Activated naive CD8-positive, alpha-beta T cell treated with anti-CD3 and anti-CD28 coated beads for 36 hours (primary cell): ENCODE measurements at places on chromosomes 7 and 10.

DNA sequence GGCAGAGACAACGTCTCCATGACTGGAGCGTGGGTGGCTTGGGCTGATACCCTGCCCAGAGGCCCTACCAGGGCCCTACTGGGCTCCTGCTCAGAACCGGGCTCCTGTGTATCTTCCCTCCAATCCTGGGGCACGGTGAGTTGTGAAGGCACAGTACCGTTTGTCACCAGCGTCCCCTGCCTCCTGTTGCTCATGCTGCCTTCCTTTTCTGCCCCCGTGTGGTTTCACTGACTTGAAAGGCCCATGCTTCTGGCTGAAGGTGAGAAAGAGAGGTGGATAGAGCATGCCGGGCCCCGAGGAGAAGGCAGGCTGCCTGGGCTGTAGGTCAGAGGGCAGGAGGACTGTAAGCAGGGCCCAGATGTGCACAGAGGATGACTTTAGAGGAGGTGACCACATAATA is 9.1 kb upstream of the DMBT1 start:
- H3K27me3 ChIP-seq: no peaks in the 10 kb centered on the region
- no peak overlapping the region for H3K27ac ChIP-seq
- H3K4me3 ChIP-seq: no peak overlapping the region
- H3K4me1 ChIP-seq: peaks cover 12% of the 10 kb centered on the region
- H3K36me3 ChIP-seq: no peaks in the 10 kb centered on the region
- peak; percentile 53 for DNase-seq

DNA sequence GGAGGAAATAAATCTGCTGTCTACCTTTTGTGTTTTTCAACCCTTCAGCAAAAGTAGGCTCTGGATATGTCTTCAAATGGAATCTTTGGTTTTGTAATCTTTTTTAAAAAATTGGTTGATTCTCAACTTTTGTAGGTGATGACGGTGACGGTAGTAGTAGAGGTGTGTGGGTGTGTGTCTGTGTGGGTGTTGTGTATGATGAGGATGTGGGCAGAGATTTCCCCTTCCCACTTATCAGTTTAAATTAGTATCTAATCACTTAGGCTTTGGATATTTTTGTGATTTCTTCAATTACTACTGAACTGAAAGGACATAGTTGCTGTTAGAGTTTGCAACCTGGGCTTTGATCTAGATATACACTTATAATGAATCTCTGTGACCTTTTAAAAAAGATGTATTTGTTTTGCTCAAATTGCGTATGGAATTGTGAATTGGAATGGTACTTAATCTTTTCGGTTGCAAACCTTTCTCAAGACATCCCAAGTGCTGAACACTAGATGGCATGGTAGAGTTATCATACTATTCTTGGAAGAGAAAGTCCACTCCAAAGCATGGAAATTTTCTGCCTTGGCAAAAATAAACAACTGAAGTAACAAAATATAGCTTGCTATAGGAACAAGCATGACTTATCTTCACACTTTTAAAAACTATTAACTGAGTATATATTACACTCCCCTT is 51.9 kb upstream of the A1CF start:
- no peak overlapping the region for H3K4me3 ChIP-seq
- peaks cover 12% of the 10 kb centered on the region for H3K27me3 ChIP-seq
- no peaks in the 10 kb centered on the region for H3K36me3 ChIP-seq
- H3K4me1 ChIP-seq: no peaks in the 10 kb centered on the region
- no peak for DNase-seq

- H3K36me3 ChIP-seq: no peaks in the 10 kb centered on the region
- no peak for DNase-seq
- H3K4me3 ChIP-seq: no peak overlapping the region
- no peaks in the 10 kb centered on the region for H3K4me1 ChIP-seq
- peaks cover 7% of the 10 kb centered on the region for H3K27me3 ChIP-seq
Measured at GRCh38 chr7:83457022-83457892, 191.7 kb downstream of the SEMA3E start.

DNA sequence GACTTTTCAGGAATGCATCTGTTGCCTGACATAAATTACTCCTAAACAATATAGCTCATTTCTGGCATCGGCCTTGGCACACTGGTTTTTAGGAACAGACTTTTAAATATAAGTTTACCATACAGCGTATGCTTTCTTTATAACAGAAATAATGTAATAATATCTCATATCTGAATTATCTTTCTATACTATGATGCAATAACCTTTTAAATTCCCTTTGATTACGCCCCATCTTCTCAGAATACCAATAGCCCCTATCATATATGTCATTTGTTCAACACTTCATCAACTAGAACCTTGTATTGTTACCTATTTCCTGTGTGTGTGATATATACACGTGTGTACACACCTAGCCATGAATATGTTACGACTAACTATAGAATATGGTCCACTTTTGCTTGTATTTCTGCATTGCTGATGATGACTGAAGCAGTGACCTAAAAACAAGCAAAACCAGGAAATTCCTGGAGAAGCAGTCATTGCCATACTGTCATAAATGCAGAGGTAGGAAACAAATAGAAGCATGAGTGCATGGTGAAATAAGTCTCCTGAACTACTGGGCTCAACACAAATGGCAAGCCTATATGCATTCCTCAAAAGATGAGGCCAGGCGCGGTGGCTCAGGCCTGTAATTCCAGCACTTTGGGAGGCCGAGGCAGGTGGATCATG is 618.4 kb upstream of the NRP1 start:
- no peaks in the 10 kb centered on the region for H3K27me3 ChIP-seq
- H3K4me3 ChIP-seq: no peak overlapping the region
- no peak for DNase-seq

DNA sequence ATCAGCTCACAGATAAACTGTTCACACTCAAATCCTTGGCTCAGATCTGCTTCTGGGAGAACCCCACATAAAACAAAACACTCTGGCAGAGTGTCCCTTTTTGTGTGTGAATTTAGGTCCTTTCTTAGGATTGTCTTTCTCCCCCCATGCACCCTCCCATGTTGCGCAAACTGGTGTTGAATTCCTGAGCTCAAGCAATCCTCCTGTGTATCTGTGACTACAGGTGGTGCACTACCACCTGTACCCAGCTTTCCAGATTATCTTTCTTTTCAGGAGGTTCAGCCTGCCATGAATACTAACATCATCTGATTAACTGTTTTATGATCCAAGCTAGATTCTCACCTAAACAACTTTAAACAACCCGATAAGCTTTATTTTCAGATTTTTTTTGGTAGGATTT is 177.6 kb upstream of the CSTF2T start:
- H3K27ac ChIP-seq: no peak overlapping the region
- H3K27me3 ChIP-seq: no peaks in the 10 kb centered on the region
- no peak for DNase-seq
- peaks cover 11% of the 10 kb centered on the region for H3K4me1 ChIP-seq

DNA sequence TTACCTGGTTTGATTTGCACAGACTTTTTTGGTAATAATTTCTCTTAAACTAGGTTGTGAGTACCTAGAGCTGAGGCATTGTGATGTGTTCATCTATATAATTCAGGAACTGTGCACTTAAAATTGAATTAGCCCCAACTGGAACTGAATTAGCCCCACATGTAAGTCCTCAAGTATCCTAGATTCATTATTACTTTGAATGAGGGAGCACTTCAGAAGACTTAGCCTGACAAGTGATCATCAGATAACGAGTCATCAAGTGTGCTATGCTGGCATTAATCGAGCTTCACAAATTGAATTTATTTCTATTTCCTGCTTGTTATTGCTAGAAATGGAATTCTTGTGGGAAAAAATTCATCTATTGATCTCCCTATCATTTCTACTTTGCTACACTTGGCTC is 323.4 kb upstream of the SEMA3D start:
- no peaks in the 10 kb centered on the region for H3K4me1 ChIP-seq
- DNase-seq: no peak
- H3K27ac ChIP-seq: no peak overlapping the region
- H3K4me3 ChIP-seq: no peak overlapping the region
- H3K36me3 ChIP-seq: no peaks in the 10 kb centered on the region
- no peaks in the 10 kb centered on the region for H3K27me3 ChIP-seq

GRCh38 chr10:74244097-74244685 is 93.2 kb downstream of the ADK start:
- H3K4me3 ChIP-seq: no peak overlapping the region
- DNase-seq: no peak
- no peaks in the 10 kb centered on the region for H3K36me3 ChIP-seq
- peaks cover 3% of the 10 kb centered on the region for H3K4me1 ChIP-seq

GRCh38 chr7:38154278-38154677 is 23.8 kb upstream of the STARD3NL start:
- no peak overlapping the region for H3K4me3 ChIP-seq
- H3K27me3 ChIP-seq: peaks cover 6% of the 10 kb centered on the region
- H3K27ac ChIP-seq: no peak overlapping the region
- peaks cover 2% of the 10 kb centered on the region for H3K36me3 ChIP-seq
- DNase-seq: no peak

- no peak overlapping the region for H3K27ac ChIP-seq
- no peaks in the 10 kb centered on the region for H3K27me3 ChIP-seq
- H3K36me3 ChIP-seq: peaks cover 18% of the 10 kb centered on the region
Measured at GRCh38 chr10:130079614-130080460, 30.8 kb downstream of the C10orf143 start.

DNA sequence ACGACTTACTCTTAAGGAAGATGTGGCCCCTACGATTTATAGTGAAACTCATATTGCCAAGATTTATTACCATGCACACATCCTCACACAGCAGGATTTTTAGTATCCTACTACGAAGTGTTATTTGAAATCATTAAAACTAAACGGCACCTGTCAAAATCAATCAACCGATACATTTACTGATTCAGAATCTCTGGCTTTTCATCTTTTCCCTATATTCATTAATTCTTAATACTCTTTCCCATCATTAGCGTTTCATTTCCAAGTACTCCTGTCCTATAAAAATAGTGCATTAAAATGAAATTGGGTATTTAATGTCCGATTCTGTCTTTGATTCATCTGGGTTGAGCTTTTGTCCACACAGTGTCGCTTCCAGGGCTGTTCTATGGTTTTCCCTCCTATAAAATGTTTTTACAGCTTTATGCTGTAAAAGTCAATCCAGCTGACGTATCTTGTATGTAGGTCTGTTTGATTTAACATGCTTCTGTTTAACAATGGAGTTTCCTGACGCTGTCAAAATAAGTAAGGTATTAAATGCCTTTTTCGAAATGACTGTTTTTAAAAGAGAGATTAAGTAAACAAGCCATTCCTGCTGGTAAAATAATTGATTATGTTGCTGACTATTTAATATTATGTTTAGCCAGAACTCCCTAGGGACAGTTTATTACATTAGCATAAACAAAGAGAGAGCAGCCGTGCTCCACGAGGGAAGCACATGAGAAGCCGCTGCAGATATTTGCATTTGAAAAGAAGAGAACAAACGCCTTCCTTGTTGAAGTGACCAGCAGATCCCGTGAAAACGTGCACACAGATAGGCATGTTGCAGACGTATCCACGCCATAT is 22.3 kb upstream of the SFMBT2 start:
- DNase-seq: no peak
- H3K4me3 ChIP-seq: no peak overlapping the region
- H3K4me1 ChIP-seq: peaks cover 5% of the 10 kb centered on the region
- no peak overlapping the region for H3K27ac ChIP-seq

GRCh38 chr10:76962851-76963250 is 674.8 kb downstream of the KCNMA1 start:
- H3K4me3 ChIP-seq: no peak overlapping the region
- no peak overlapping the region for H3K27ac ChIP-seq
- H3K27me3 ChIP-seq: peaks cover 11% of the 10 kb centered on the region
- H3K36me3 ChIP-seq: no peaks in the 10 kb centered on the region
- no peaks in the 10 kb centered on the region for H3K4me1 ChIP-seq

DNA sequence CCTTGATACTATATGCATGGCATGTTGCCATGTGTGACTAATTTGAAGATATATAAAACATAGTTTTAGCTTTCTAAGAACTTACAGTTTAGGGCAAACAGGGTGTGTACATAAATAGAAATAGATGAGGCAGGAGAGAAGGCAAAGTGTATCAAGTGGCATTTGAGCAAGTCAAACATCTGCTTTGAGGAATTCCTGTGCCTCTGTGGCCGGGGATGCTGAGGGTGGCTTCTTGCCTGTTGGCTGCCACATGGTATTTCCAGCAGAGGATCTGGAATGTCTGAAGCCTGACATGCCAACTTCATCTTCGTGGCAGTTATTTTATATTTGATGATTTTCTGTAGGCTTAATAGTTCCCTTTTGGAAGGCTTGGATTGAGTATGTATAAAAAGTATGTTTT is 6.0 kb downstream of the SSBP1 start:
- peaks cover 25% of the 10 kb centered on the region for H3K4me1 ChIP-seq
- no peak for DNase-seq
- no peak overlapping the region for H3K27ac ChIP-seq
- peaks cover 45% of the 10 kb centered on the region for H3K36me3 ChIP-seq

DNA sequence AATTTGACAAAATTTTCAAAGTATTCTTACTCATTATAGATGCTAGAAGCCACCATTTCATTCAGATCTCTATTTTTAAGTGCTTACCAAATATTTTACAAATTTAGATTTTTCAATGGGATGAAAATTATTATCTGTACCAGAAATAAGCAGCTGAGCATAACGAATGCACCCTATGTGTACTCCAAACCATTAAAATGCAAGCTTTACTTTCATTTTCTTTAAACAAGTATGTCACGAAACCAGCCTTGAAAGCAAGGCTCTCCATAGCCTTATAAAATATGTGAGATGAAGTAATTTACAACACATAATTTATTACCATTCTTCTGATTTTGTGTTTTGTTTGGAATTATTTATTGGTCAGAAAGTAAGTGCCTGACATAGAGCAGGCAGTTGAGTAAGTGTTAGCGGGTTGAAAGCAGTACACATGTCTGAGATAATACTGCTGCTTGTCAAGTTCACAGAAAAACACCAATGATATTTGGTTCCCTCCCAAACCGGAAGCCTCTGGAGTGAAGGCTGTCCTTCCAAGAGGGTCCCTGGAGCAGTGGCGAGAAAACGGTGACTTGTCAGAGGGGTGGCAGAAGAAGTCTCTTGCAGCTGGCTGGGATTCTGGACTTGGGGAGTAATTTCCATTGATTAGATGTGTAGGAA is 322.7 kb upstream of the PFKP start:
- peaks cover 3% of the 10 kb centered on the region for H3K27me3 ChIP-seq
- H3K4me1 ChIP-seq: no peaks in the 10 kb centered on the region
- H3K36me3 ChIP-seq: no peaks in the 10 kb centered on the region
- H3K27ac ChIP-seq: no peak overlapping the region
- no peak overlapping the region for H3K4me3 ChIP-seq

DNA sequence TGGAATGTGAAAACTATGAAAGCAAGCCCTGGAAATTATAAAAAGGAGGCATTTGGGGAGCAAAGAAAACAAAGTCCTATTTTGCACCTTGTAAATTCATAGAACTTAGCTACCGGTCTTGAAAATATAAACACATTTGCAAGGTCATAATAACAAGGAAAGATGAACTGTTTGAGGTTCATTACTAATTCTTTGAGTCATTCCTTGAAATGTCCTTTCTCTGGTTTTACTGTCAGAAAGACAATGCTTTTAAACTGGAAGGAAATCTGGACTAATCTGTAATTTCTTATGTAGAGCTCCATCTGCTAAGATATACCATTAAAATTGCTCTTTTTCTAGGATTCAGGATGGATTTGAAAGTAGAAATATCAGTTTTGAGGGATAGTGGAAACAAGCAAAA is 1.4 kb downstream of the ERLIN1 start:
- H3K27me3 ChIP-seq: no peaks in the 10 kb centered on the region
- H3K4me3 ChIP-seq: peak overlapping the region; percentile 96
- H3K27ac ChIP-seq: no peak overlapping the region
- peaks cover 51% of the 10 kb centered on the region for H3K36me3 ChIP-seq
